ENCODE measurements at places on chromosomes 16 and 17.
A peak's percentile ranks its signal among the peaks of the same experiment; 100 is the strongest.

- no peak for DNase-seq
Measured at GRCh38 chr16:75555213-75555706, 792 bp downstream of the TMEM231 start.

DNA sequence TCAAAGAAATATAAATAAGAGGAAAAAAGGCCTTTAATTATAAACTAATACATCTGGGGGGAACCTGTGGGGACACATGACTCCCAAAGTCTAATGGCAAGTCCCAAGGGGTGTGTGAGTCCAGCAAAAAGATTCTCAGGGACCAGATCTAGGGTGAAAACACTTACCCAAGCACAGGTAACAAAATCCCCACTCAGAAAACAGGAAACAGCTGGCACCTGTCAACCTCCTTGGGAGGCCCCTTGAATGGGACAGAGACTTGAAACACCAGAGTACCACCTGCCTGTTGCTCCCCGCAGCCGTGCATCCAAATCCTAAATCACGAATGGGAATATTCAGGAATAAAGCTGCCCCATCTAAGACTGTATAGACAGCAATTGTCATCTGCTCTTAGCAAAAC, 461.2 kb upstream of the CDH5 start:
- DNase-seq = no peak

DNA sequence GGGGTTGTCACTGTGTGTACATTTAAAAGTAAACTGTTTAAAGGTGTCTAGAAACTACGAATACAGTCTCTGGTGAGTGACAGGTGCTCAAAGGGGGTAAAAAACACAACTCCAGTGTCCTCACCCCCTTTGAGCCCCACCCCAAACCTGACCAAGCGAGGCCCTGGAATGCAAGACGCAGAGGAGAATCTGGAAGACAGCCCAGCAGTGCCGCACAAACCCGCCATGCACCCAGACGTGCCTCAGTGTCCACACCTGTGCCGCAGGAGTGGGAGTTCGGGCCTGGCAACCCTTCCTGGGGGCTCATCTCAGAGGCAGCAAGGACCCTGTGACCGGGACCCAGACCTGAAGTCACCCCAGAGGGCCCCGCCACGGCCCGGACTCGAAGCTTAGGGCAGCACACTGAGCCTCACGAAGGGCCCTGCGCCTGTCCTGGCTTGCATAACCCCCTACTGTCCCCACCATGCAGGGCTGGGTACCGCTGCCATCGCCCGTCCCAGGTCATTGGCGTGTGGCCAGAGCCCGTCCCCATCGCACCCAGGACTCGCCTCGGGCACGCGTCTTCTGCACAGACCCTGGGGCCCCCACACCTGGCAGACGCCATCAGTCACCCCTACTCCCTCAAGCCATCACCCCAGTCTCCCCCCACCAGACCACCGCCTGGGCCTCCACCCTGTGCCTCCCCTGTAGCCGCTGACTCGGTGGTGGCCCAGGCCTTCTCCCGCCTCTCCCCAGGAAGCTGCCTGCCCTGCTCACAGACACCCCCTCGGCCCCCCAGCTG, 33.0 kb upstream of the ZC3H18 start:
- no peak for DNase-seq

- DNase-seq = no peak
Measured at GRCh38 chr17:78173097-78173715, 4.8 kb downstream of the SYNGR2 start.

- no peak for DNase-seq
Measured at GRCh38 chr16:83819361-83819760, 11.6 kb downstream of the HSBP1 start.

DNA sequence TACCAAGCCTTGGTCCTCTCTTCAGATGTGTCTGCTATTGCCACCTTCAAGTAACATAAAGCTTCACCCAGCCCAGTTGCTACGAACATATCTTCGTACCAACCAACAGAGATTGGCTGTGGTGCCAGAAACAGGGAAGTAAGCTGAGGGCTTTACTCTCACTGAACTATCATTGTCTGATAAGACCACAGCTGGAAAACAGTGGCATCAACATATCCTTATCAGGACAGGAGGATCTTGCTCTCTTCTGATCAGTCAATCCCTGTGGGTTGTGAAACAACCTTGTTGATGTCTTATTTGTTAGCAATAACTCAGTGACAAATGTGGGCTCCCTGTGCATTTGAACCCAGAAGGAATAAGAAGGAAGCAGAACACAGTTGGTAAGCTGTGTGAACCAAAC, 446.3 kb upstream of the MAF start:
- DNase-seq = no peak

GRCh38 chr16:72921106-72921505, 126.8 kb downstream of the ZFHX3 start:
- DNase-seq = no peak

GRCh38 chr17:44466339-44466738, 36.9 kb downstream of the GPATCH8 start:
- DNase-seq = no peak

DNA sequence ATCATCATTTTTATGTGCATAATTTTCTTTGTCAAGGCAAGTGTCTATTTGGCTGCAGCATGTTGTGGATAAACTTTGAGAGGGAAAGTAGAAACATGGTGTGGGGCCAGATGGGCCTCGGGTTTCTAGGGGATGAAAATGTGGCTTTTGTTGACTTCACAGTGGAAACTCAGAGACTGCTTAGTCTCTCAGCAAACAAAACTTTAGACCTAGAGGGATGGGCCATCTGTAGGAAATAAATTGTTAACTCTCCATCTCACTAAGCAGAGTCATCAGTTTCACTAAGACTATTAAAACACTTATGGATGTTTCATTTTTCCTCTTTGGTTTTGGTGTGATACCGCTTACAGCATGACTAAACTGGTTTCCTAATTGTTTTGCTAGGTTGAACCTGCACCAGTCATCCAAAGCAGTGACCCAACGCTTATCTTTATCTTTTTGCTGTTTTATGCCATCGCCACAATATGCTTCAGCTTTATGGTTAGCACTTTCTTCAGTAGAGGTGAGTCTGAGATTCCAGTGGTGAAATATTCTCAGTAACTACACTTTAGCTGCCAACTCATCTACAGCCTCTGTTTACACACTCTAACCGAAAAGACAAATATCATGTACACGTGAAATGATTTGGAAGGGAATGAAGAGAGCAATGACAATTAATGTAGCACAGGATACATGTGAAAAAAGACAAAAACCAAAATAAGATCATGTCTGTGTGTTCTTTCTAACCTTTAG, 60.6 kb upstream of the CRYM start:
- DNase-seq = no peak

GRCh38 chr16:88656291-88656980, 5.6 kb upstream of the CYBA start:
- DNase-seq = no peak

- peak; percentile 57 for DNase-seq
Measured at GRCh38 chr17:80008383-80008840, 27.3 kb downstream of the TBC1D16 start.

DNA sequence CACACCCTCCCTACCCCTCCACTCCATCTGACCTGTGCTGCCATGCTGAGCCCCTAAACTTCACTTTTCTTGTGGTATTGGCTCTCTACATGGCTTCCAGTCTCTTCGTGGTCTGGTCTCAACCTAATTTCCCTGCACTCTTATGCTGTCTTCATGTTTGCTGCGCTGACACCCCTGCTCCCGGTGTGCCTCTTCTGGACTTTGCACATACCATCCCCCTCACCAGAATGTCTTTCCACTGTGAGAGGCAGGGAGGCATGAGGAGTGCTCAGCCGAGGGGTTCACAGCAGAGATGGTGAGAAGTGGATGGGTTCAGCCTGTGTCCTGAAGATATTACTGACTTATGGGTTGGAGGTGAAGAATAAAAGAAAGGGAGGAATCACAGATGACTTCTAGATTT, 2.5 kb downstream of the TNFSF12 start:
- no peak for DNase-seq

- DNase-seq = no peak
Measured at GRCh38 chr16:11963706-11964105, 1.3 kb upstream of the TNFRSF17 start.

DNA sequence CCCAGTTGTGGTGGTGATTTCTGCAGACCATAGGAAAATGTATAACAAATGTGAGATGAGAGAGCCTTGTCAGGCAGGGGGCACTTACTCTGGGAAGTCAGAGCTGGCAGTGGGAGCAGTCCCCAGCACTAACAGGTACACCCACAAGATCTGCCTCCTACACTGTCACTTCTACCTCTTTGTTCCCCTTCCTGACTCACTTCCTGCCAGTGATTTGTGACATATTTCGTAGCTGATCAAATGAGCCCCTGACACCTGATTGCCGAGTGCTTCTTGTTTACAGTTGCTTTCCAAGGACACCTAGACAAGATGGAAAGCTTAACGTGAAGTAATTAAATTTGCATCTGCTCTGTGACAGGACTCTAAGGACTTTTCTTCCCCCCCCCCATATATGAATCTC, 40.5 kb downstream of the FTO start:
- peak; percentile 1 for DNase-seq

DNA sequence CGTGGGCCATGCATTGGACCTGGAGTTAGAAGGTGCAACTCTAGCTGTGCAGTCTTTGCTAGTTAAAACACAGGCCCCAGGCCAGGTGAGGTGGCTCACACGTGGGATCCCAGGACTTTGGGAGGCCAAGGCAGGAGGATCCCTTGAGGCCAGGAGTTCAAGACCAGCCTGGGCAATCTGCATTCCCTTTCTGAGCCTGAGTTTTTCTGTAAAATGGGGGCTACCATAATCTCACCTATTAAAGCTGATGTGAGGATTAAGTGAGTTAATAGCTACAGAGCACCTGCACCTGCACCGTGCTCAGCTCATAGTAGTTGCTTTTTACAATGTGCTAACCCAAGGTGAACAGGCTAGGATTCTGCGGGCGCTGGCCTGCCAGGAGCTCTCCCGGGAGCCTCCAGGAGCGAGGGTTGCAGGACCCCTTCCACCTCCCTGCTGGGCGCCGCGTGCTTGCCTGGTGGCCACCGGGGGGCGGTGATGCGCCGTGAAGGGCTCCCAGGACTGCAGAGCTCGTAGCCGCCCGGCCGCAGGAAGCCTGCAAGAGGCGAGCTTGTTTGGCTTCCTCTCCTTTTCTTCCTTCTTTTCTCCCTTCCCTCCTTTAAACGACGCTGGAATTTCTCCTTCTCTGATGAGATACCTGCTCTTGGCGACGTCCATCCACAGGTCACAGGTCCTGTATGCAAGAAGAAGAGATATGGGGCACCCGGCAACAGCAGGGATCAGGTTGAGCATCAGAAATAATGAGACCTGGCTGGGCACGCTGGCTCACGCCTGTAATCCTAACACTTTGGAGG, 51.3 kb downstream of the ZFP90 start:
- DNase-seq = peak; percentile 27

- DNase-seq = no peak
Measured at GRCh38 chr17:9401434-9401833, 174.2 kb downstream of the STX8 start.

GRCh38 chr17:49707246-49707607, 537 bp downstream of the SLC35B1 start:
- peak; percentile 25 for DNase-seq

GRCh38 chr17:45894022-45894784, at the start of gene MAPT:
Gene MAPT (plus strand): TSS chr17:45894554. CDS start chr17:45962338, 67,784 bp downstream.
- peak; percentile 62 for DNase-seq

GRCh38 chr16:29156511-29156910, 171.7 kb downstream of the LAT start:
- DNase-seq = no peak

DNA sequence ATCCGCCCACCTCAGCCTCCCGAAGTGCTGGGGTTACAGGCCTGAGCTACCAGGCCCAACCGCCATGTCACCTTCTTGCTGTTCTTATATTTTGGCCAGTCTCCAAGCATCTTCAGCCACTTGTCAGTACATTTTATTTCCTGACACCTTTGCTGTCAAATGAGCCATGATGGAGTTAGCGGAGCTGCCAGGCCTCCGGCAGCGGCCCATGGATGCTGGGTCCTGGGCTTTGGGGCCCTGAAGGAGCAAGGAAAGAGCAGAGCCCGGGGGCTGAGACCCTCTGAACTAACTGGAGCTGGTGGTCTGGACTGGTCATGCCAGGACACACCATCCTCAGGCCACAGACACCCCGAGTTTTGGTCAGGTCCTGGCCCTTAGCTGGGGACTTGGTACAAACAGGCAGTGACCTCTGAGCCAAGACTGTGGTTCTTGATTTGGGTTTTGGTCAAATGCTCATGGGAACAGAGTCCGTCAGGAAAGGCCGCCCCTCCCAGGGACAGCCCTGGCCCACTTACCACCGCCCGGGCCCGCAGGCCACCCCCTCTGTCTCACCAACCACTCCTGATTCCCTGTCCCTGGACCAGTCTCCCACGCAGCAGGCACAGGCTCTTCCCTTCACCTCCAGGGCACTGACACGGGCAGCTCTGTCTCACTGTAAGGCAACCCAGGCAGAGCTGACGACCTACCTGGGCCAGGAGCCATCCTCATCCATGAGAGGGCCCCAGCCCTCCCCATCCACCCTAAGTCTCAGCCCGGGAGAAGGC, 42.0 kb downstream of the TNFRSF13B start:
- DNase-seq = no peak

- peak; percentile 62 for DNase-seq
Measured at GRCh38 chr17:75827308-75828075, 16.7 kb downstream of the UNC13D start.

- no peak for DNase-seq
Measured at GRCh38 chr17:29682987-29683386, 60.3 kb upstream of the CORO6 start.

- DNase-seq = no peak
Measured at GRCh38 chr16:78509965-78510364, 410.5 kb downstream of the WWOX start.

DNA sequence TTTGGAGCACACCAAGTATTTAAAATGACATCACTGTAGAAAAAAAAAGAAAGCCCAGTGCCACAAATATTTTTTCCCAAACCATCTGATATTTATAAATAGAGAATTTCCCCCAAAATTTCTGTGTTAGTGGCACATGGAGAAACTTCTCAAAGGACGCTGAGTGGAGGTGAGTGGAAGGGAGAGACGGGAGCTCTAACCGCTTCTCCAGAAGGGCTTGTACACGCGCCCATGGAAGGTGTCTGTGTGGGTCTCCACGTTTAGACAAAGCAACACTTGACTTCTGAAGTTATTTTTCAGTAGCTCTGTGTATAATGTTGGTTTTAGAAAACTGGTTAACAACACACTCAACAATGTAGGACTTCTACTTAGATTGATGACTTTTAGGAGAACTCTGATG, 1.0 kb downstream of the MYOCD start:
- DNase-seq = no peak

DNA sequence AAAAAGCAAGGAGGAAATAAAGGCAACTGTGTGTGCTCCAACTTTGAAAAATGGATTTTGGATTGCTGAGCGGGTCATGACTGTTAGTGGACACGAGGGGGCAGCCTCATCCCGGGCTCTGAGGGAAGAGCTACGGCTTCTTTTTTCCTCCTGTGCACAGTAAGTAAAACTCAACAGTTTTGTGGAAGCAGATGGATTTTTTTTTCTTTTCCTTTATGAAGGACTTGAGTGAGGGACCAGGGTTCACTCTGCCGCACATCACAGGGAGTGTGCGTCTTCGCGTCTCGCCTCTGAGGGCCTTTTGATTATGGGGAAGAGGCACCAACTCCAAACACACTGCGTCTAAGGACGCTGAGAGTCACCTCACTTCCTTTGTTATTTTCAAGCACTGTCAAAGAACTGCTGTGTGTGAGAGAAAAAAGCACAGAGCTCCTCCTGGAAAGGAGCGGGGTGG, 80.3 kb upstream of the GOT2 start:
- no peak for DNase-seq

Measured in activated gamma-delta T cell treated with anti-CD3 and anti-CD28 coated beads, Interleukin-2, amount 50 U/mL, for 16 hours (primary cell).